ENCODE measurements at places on chromosomes 1 and 21. TPM values are rescaled to one million over a fixed set of nuclear protein-coding genes. Genes with fewer than 3 reads are reported as not detected.

The ABCA4 gene
- 20.0 TPM for total RNA-seq

The RAB42 gene
- 7.6 TPM for total RNA-seq

The CHML gene
- 34.6 TPM for total RNA-seq

The GPR153 gene
- total RNA-seq = 8.0 TPM

The SV2A gene
- 0.20 TPM for total RNA-seq

The KCNE1 gene
- total RNA-seq = 0.31 TPM

The AMY2A gene
- total RNA-seq = not detected

The FAM43B gene
- total RNA-seq = not detected

The S100A2 gene
- 147 TPM for total RNA-seq

The TMPRSS3 gene
- total RNA-seq = 4.3 TPM

The RNU1-1 gene
- total RNA-seq = 3,235 TPM

The TNNI3K gene
- not detected for total RNA-seq

The OLFML3 gene
- total RNA-seq = 0.45 TPM

The STPG1 gene
- total RNA-seq = 8.3 TPM

The TACSTD2 gene
- total RNA-seq = 489 TPM

The DENND2D gene
- 44.9 TPM for total RNA-seq

The KISS1 gene
- 4.0 TPM for total RNA-seq

GRCh38 chr1:232139444-232139843, 490.5 kb downstream of the SIPA1L2 start:
- DNase-seq = no peak

- peak; percentile 95 for DNase-seq
Observed at GRCh38 chr1:8061210-8061609, 35.1 kb upstream of the ERRFI1 start.

DNA sequence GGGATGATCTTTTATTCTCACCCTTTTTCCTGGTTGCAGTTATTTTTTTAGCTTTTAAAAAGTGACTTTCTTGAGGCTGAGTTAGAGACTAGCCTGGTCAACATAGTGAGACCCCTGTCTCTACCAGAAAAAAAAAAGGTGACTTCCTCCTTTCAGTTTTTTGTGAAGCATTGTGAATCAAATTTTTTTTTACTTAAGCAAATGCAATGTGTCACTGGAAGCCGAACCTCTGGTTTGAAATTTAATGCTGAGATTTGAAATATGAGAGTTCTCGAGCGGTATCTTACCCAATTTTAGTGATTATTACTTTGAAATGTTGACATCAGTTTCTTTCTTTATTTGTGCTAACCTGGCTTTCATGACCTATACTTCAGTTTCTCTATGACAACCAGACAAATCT, 3.6 kb downstream of the CAP1 start:
- DNase-seq = no peak

GRCh38 chr1:117608758-117609157, 2.9 kb downstream of the TENT5C start:
- no peak for DNase-seq

GRCh38 chr1:156697481-156697880, 7.9 kb downstream of the CRABP2 start:
- no peak for DNase-seq

- DNase-seq = peak; percentile 64
Observed at GRCh38 chr1:110916669-110917306, 43.8 kb downstream of the CD53 start.

DNA sequence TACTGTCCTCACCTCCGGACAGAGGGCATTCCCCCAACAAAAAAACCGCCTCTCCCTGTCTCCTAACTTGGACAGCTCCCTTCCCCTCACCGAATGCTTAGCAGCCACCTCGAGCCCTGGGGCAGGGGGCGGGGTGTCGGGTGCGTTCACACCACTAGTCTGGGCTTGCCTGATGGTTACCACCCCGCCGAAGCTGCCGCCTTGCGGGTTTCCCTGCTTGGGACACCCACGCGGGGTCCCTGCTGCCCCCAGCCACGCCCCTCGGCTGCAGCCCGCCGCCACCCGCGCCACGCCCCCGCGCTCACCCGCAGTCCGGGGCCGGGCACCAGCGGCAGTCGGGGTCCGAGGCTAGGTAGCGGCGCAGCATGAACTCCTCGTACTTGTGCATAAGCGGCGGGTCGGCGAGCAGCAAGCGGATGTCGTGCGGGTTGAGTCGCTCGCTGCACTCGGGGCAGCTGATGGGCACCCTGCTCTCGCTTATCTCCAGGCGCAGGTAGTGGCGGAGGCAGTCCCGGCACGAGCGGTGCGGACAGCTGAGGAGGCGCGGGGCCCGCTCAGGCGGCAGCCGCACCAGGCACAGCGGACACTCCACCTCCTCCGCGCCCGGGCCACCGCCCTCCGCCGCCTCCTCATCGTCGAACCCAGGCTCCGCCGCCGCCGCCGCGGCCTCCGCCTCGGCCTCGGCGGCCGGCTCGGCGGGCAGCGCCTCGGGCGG, 706 bp downstream of the RNF19B start:
- DNase-seq = peak; percentile 74

GRCh38 chr1:153387785-153388184, 3.1 kb downstream of the S100A8 start:
- DNase-seq = no peak

DNA sequence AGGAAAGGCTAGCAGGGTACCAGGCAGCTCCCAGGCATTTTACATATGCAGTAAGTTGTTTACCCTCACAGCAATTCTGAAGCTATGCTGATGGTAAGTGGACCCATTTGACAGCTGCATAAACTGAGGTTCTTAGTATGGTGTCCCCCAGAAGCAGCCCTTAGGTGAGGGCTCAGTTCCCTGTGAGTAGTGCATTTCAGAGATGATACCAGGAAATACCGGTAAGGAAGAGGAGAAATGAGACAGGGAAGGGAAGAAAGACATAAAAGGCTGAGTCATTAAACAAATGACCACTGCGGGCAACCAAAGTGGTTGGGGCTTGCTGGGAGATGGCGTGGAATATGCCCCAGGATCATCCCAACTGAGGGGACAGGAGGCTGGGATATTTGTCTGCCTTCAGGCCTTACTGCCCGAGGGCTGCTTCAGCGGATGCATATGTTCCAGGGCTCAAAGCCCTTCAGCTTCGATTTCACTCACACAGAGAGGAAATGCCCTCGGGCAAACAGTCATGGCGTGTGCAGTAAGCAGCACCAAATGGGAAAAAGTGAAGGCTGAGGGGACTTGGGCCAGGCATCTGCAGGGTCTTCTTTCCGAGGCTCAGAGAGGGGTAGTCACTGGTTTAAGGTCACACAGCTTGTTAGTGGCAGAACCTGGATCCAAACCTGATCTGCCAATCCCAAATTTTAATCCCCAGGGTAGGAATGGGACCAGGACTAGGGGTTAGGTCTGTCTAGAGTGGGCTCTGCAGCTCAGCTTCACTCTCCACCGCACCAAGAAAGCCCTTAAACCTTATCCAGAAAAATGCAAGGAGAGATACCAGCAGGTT, 133.7 kb upstream of the RUNX3 start:
- no peak for DNase-seq

GRCh38 chr1:77263708-77264107, 18.1 kb upstream of the AK5 start:
- no peak for DNase-seq

GRCh38 chr1:24996983-24997893, 67.2 kb upstream of the RUNX3 start:
- DNase-seq = no peak

- DNase-seq = no peak
Observed at GRCh38 chr1:193179094-193179493, 7.3 kb downstream of the B3GALT2 start.

- no peak for DNase-seq
Observed at GRCh38 chr1:76865696-76866286, 1.5 kb upstream of the ST6GALNAC5 start.

- no peak for DNase-seq
Observed at GRCh38 chr1:201282216-201282615, 1.1 kb upstream of the PKP1 start.

DNA sequence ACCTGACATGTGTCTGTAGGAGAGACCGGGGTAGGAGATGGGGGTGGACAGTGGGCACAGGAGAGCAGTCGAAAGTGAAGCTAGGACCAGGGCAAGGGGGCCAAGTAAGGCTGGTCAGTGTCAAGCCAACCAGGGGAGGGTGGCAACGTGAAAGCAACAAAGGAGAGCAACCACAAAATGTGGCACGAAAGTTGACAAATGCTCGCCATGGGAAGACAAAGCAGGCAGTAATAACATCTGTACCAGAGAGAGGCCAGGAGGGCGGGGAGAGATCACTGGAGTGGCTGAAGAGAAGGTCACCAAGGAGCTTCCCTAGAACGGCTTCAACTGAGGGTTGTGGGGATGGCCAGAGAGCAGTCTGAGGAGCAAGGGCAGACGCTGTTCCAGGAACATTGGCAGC, 17.0 kb downstream of the QSOX1 start:
- no peak for DNase-seq

DNA sequence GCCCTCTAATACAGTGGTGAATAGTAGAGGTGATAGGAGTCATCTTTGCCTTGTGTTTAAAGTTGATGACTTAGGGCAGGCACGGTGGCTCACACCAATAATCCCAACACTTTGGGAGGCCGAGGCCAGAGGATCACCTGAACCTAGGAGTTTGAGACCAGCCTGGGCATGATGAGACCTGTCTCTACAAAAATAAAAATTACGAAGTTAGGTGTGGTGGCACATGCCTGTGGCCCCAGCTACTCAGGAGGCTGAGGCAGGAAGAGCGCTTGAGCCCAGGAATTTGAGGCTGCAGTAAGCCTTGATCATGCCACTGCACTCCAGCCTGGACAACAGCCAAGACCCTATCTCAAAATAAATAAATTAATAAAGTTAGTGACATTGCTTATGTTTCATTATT, 26.6 kb downstream of the CAPZA1 start:
- DNase-seq = no peak

- DNase-seq = peak; percentile 84
Observed at GRCh38 chr1:91582431-91582921, 81.8 kb downstream of the CDC7 start.

DNA sequence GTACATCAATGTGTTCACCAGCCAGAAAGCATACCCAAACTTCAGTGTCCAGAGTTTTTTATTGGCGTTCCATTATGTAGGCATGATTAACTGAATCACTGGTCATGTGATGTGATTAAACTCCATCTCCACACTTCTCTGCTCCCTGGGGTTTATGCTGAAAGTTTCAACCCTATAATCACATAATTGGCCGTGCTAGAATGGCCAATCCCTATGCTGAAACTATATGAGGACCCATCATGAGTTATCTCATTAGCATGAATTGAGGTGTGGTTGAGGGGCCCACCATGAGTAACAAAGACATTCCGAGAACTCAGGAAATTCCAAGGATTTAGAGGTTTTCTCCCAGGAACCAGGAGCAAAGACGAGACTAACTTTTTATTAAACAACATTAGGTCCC, 31.8 kb upstream of the FBXO28 start:
- no peak for DNase-seq

DNA sequence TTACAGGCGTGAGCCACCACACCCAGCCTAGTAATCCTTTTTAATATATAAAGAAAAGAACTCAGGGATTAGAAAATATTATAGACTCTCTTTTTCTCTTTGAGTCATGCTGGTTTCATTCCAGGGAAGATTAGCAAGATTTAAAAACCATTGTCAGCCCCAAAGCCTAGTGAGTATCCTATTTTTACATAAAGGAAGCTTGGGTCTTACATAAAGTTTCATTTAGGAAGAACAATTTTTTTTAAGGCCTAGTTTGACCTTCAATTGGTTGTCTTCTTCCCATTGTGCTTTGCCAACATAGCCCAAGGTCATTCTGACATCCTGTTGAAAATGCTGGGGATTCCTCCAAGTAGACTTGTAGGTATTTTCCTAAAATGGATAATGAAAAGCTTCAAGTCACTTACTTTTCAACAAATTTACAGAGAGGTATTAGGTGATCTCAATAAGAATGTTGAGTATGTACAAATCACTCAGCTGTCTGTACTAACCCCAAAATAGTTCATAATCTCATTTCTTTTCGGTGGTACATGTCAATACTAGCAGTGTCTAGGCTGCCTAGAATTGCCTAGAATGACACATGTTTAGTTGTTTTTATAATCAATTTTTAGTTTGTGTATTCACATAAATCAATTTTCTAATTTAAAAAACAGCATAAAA, 4.3 kb upstream of the KIF14 start:
- DNase-seq = no peak

- no peak for DNase-seq
Observed at GRCh38 chr1:76240316-76240715, 165.8 kb downstream of the ST6GALNAC3 start.

DNA sequence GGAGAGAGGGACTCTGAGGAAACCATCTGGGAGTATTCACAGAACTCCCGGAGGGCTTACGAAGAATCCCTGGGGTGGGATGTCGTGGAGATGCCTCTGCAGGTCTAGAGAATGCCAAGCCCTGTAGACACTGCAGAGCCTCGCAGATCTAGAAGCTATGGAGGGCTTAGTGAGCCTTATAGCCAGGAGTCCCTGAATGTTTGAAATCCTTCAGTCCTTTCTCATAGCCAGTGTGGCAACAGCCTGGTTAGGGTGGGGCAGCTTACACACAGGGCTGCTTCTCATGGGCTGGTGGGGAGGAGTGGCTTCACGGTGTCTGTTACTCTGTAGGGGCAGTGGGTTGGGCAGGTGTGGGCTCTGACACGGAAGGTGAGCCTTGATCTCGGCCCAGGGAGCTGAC, 44.2 kb upstream of the KDM4A start:
- no peak for DNase-seq

All from PC-9 (cell line).